ENCODE measurements at places on chromosomes 5 and 9.
A peak's percentile ranks its signal among the peaks of the same experiment; 100 is the strongest.

GRCh38 chr9:135584934-135585333, 23.4 kb downstream of the PAEP start:
- no peak for DNase-seq

DNA sequence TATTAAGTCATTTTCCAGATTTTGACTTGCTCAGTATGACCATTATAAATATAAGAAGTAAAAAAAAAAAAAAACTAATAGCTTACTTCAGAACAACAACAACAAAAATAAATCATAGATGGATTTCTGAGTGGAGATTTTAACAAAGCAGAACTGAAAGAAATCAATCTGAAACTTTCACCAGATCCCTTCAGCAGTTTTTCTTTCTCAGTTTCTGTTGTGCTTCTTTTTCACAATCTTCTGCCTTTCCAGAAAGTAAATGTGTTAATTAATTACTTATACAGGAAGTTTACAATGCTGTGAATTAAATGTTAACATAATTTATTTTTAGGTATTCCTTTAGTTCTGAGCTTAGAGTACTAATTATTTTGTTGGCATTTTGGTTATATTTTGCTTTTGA, 73.5 kb downstream of the CHSY3 start:
- no peak for DNase-seq

GRCh38 chr9:85640425-85640824, 101.3 kb downstream of the AGTPBP1 start:
- no peak for DNase-seq

- no peak for DNase-seq
These were observed 51.3 kb downstream of the ARL15 start for GRCh38 chr5:54259090-54259489.

GRCh38 chr9:126397056-126397455, 70.4 kb downstream of the MVB12B start:
- DNase-seq: peak; percentile 30

GRCh38 chr5:173315495-173316338, 12.5 kb downstream of the STC2 start:
- no peak for DNase-seq

DNA sequence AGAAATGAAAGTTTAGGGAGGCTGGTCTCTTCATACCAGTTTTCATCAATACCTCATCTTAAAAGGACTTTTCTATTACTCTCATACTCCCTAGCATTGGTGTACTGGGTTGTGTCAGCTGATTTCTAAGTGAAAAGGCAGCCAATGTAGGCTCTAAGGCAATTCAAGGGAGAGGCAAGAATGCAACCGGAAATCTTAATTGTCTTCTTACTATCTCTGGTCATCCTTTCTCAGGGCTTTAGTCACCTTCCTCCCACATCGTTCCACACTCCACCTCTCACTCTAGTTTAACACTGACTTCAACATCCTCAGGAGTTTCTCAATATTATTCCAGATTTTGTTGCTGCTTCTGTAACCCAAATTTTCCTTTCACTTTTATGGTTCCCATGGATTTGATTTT, 281.8 kb upstream of the RFX3 start:
- no peak for DNase-seq

GRCh38 chr9:129172816-129173215, 5.2 kb downstream of the IER5L start:
- no peak for DNase-seq

Measured in stimulated activated CD4-positive, alpha-beta T cell treated with anti-CD3 and anti-CD28 coated beads, Interleukin-4, amount 100 ng/mL, for 4 hours (primary cell).